ENCODE measurements at places on chromosomes 12 and 14. TPM values are rescaled to one million over a fixed set of nuclear protein-coding genes. Genes with fewer than 3 reads are reported as not detected.

SLC25A21 gene
- total RNA-seq, result 3.4 TPM

ESPL1 gene
- total RNA-seq, result 26.6 TPM

NPFF gene
- 1.5 TPM for total RNA-seq

PTHLH gene
- total RNA-seq, result 2.6 TPM

NANOG gene
- not detected for total RNA-seq

DTX3 gene
- total RNA-seq, result 40.6 TPM

OAS2 gene
- total RNA-seq, result not detected

FGD4 gene
- total RNA-seq, result 14.5 TPM

NRIP2 gene
- under 0.01 TPM for total RNA-seq

KRT77 gene
- total RNA-seq, result not detected

HAL gene
- total RNA-seq, result 0.25 TPM

RNASE2 gene
- total RNA-seq, result not detected

CCDC198 gene
- 56.2 TPM for total RNA-seq

IKZF4 gene
- 5.3 TPM for total RNA-seq

RIPK3 gene
- 1.1 TPM for total RNA-seq

KCNMB4 gene
- 1.9 TPM for total RNA-seq

FGD6 gene
- 12.4 TPM for total RNA-seq

CD163 gene
- not detected for total RNA-seq

PPFIA2 gene
- total RNA-seq, result 0.16 TPM

RTL1 gene
- total RNA-seq, result under 0.01 TPM

FAM186B gene
- total RNA-seq, result 0.13 TPM

CDKN1B gene
- 29.8 TPM for total RNA-seq

DBX2 gene
- not detected for total RNA-seq

KRT83 gene
- not detected for total RNA-seq

KRT79 gene
- 0.16 TPM for total RNA-seq

AICDA gene
- total RNA-seq, result not detected

CMA1 gene
- total RNA-seq, result not detected

SMAGP gene
- total RNA-seq, result 25.9 TPM

ACOT4 gene
- total RNA-seq, result 2.3 TPM

MIP gene
- total RNA-seq, result 0.98 TPM

DIO2 gene
- under 0.01 TPM for total RNA-seq

ERBB3 gene
- total RNA-seq, result 2.3 TPM

TUBA1C gene
- total RNA-seq, result 501 TPM

OTOGL gene
- total RNA-seq, result not detected
